ENCODE measurements at places on chromosomes 3 and 15.

DNA sequence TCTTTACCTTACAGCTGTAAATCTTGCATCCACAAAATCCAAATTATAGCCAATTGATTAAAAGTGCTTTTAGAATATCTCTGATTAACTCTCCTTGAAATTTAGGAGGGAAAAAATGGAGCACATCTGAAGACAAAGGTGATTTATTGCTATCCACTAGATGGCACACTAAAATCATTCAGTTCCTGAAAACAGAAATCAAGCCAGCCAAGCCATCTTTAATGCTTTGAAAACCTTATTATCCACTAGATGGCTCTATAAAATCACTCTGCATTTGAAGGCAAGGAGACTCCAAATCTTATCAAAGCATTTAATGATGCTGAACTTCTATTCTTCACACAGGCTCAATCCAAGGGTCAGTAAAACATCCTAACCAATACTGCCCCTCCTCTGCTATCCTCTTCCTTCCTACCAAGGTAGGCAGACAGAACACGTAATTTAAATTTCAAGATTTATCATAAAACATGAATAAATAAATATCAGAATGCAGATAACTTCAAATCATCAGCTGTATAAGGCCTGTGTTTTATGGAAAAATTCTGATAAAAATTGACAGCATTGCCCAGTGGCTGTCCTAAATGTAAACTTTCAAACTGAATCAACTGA is 48.4 kb downstream of the GOLIM4 start:
- DNase-seq = peak; percentile 78

GRCh38 chr3:70754314-70754713 is 441.9 kb upstream of the MDFIC2 start:
- no peak for DNase-seq

DNA sequence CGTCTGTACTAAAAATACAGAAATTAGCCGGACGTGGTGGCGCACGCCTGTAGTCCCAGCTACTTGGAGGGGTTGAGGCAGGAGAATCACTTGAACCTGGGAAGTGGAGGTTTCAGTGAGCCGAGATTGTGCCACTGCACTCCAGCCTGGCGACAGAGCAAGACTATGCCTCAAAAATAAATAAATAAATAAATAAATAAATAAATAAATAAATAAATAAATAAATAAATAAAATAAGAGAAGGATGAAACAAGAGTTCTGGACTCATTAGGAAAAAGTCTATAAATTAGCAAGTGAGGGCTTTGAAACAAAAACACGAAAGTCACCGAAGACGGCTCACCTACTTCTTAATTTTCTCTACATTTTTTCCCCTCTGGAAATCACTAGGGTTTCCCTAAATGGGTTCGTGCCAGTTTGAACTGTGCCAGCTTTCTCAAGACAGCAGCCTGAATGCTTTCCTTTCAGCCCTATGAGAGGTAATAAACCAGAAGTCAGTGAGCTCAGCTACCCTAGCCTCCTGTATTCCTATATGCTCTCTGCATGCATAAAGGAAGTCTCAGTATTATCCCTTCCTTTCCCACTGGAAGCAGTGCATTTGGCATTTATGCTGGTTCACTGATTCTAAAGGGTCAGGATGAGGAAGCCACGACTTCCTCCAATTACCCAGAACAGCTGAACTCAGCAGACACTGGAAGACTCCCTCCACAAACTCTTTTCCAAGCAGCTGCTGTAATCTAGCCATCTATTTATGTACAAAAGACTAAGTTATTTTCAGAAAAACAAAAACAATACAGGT is 266.9 kb downstream of the ZBBX start:
- DNase-seq = no peak

- DNase-seq = no peak
These were observed 161.0 kb upstream of the CGNL1 start for GRCh38 chr15:57215326-57215725.

GRCh38 chr3:174532216-174532615 is 326.9 kb upstream of the NAALADL2 start:
- no peak for DNase-seq
